Fibroblast of lung (primary cell): ENCODE measurements at places on chromosomes 2 and 18.
A peak's percentile ranks its signal among the peaks of the same experiment; 100 is the strongest.

- no peak overlapping the region for H3K27ac ChIP-seq
- no peak for DNase-seq
- H3K27me3 ChIP-seq, result no peaks in the 10 kb centered on the region
Observed at GRCh38 chr2:232896111-232896510, 26.0 kb downstream of the SNORC start.

GRCh38 chr18:61079714-61080113 is 253.5 kb upstream of the CDH20 start:
- H3K27me3 ChIP-seq, result no peaks in the 10 kb centered on the region
- H3K4me3 ChIP-seq, result no peak overlapping the region
- H3K36me3 ChIP-seq, result no peaks in the 10 kb centered on the region
- no peak overlapping the region for H3K27ac ChIP-seq

- peaks cover 4% of the 10 kb centered on the region for H3K36me3 ChIP-seq
- peaks cover 20% of the 10 kb centered on the region for H3K4me1 ChIP-seq
- H3K4me3 ChIP-seq, result peak within 1 kb of the TSS; percentile 95
- H3K27me3 ChIP-seq, result no peaks in the 10 kb centered on the region
- DNase-seq, result peak; percentile 74
Observed at GRCh38 chr18:57803103-57803969, at the start of gene ATP8B1. Gene ATP8B1, minus strand, starts transcription at chr18:57803315. Its CDS starts 71,508 bp downstream, at chr18:57731807.

GRCh38 chr2:162490052-162490717 is 146.3 kb downstream of the GCA start:
- H3K4me3 ChIP-seq, result no peak overlapping the region
- H3K36me3 ChIP-seq, result no peaks in the 10 kb centered on the region
- no peaks in the 10 kb centered on the region for H3K4me1 ChIP-seq
- no peaks in the 10 kb centered on the region for H3K27me3 ChIP-seq
- DNase-seq, result no peak

DNA sequence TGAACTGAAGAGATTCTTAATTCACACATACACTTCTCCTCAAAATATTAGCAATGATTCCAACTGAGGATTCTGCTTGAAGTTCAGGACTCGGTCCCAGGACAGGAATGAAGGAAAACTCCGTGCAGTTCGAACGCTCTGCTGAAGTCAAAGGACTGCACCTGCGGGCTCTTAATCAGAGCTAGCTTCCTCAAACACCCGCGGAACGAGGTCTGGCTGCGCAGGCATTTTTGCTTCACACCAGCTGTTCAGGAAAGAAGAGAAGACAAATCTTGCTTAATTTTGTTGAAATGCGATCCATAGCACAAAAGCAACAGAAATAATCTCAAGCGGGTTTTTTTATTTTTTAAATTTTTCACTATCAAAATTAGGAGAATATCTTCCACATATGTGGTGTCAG is 175.6 kb downstream of the LAMA1 start:
- no peaks in the 10 kb centered on the region for H3K27me3 ChIP-seq
- no peaks in the 10 kb centered on the region for H3K36me3 ChIP-seq
- no peak overlapping the region for H3K4me3 ChIP-seq
- no peaks in the 10 kb centered on the region for H3K4me1 ChIP-seq
- H3K27ac ChIP-seq, result no peak overlapping the region

GRCh38 chr18:69718912-69719547 is 228.6 kb downstream of the CD226 start:
- no peak overlapping the region for H3K27ac ChIP-seq
- no peaks in the 10 kb centered on the region for H3K36me3 ChIP-seq
- no peak for DNase-seq
- no peak overlapping the region for H3K4me3 ChIP-seq
- no peaks in the 10 kb centered on the region for H3K27me3 ChIP-seq
- no peaks in the 10 kb centered on the region for H3K4me1 ChIP-seq

- H3K4me1 ChIP-seq, result no peaks in the 10 kb centered on the region
- H3K27me3 ChIP-seq, result no peaks in the 10 kb centered on the region
- H3K36me3 ChIP-seq, result no peaks in the 10 kb centered on the region
- no peak overlapping the region for H3K27ac ChIP-seq
- DNase-seq, result no peak
- H3K4me3 ChIP-seq, result no peak overlapping the region
Observed at GRCh38 chr2:132489150-132489549, 72.5 kb downstream of the GPR39 start.

GRCh38 chr2:8433390-8433789 is 248.5 kb upstream of the ID2 start:
- H3K27ac ChIP-seq, result no peak overlapping the region
- no peak for DNase-seq
- no peaks in the 10 kb centered on the region for H3K36me3 ChIP-seq
- no peaks in the 10 kb centered on the region for H3K27me3 ChIP-seq
- no peaks in the 10 kb centered on the region for H3K4me1 ChIP-seq

GRCh38 chr2:173644146-173644545 is 289.5 kb downstream of the CDCA7 start:
- H3K4me3 ChIP-seq, result no peak overlapping the region
- DNase-seq, result peak; percentile 79
- peaks cover 10% of the 10 kb centered on the region for H3K4me1 ChIP-seq
- H3K27ac ChIP-seq, result no peak overlapping the region
- no peaks in the 10 kb centered on the region for H3K27me3 ChIP-seq

- DNase-seq, result peak; percentile 58
- no peak overlapping the region for H3K4me3 ChIP-seq
- no peak overlapping the region for H3K27ac ChIP-seq
- no peaks in the 10 kb centered on the region for H3K36me3 ChIP-seq
- peaks cover 11% of the 10 kb centered on the region for H3K4me1 ChIP-seq
Observed at GRCh38 chr2:68766376-68766845, 31.8 kb downstream of the ARHGAP25 start.

DNA sequence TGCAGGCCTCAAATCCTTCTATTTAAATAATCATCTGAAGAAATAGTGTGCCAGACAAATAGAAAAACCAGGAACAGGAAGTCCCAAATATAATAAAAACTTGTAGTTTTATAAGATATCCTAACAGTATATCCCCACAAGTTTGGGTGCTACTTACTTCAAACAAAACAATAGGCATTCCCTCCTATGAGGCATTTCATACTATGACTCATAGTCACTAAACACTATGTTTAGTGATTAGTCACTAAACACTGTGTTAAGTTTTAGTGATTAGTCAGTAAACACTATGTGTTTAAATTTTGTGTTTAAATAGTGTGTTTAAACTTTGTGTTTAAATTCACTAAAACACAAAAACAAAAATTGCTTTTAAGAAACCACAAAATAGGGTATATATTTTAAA is 407.0 kb upstream of the CDH19 start:
- H3K4me1 ChIP-seq, result no peaks in the 10 kb centered on the region
- no peaks in the 10 kb centered on the region for H3K27me3 ChIP-seq
- peak; percentile 63 for DNase-seq

- H3K36me3 ChIP-seq, result no peaks in the 10 kb centered on the region
- no peak overlapping the region for H3K27ac ChIP-seq
- no peaks in the 10 kb centered on the region for H3K4me1 ChIP-seq
- H3K4me3 ChIP-seq, result no peak overlapping the region
- no peaks in the 10 kb centered on the region for H3K27me3 ChIP-seq
Observed at GRCh38 chr2:224175538-224175937, 136.5 kb upstream of the SERPINE2 start.

DNA sequence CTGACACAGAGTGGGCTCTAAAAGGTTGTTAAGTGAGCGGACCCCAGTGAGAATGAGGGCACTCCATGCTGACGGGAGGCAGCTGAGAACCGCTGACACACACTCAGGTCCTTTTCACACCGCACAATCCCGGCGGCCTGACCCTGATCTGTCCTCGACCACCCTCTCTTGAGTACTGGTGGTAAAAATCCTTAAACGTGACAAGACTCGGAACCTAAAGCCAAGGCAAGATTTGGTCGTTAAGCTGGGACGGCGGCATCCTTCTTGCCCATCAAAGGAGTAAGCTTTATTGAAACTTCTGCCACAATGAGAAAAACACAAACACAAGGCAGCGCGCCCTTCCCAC is 569 bp downstream of the TMX3 start:
- DNase-seq, result peak; percentile 15
- peaks cover 10% of the 10 kb centered on the region for H3K36me3 ChIP-seq
- H3K4me1 ChIP-seq, result peaks cover 2% of the 10 kb centered on the region
- H3K4me3 ChIP-seq, result peak overlapping the region; percentile 87
- no peaks in the 10 kb centered on the region for H3K27me3 ChIP-seq
- peak overlapping the region; percentile 64 for H3K27ac ChIP-seq

GRCh38 chr2:165203689-165204559 is at the start of gene SCN3A:
Gene SCN3A, minus strand, starts transcription at chr2:165204050. Its CDS starts 27,656 bp downstream, at chr2:165176394.
- no peaks in the 10 kb centered on the region for H3K36me3 ChIP-seq
- H3K27me3 ChIP-seq, result no peaks in the 10 kb centered on the region
- no peak within 1 kb of the TSS for H3K4me3 ChIP-seq

GRCh38 chr2:72759755-72760154 is 66.1 kb downstream of the EXOC6B start:
- no peak overlapping the region for H3K4me3 ChIP-seq
- H3K27ac ChIP-seq, result no peak overlapping the region
- H3K36me3 ChIP-seq, result no peaks in the 10 kb centered on the region

DNA sequence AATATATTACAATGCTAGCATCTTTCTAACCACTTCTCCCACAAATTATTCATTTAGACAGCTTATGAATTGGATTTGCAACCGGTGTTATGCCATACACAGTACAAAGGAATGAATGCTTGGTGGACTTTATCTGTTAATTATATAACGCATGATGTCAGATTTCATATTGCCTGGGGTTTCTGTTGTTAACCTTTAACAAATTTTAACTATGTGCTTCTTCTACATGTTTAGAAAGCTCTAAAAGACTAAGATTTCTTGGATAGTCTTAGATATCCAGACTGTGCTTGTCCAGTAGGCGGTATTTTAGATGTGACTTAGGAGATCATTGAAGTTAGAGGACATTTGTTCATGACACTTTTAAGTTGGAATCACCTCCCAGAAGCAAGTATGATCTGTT is 976.3 kb downstream of the TMEM182 start:
- no peaks in the 10 kb centered on the region for H3K36me3 ChIP-seq
- no peaks in the 10 kb centered on the region for H3K27me3 ChIP-seq
- no peaks in the 10 kb centered on the region for H3K4me1 ChIP-seq
- no peak overlapping the region for H3K27ac ChIP-seq
- H3K4me3 ChIP-seq, result no peak overlapping the region

- no peak for DNase-seq
- peaks cover 26% of the 10 kb centered on the region for H3K4me1 ChIP-seq
- H3K4me3 ChIP-seq, result no peak overlapping the region
- H3K36me3 ChIP-seq, result peaks cover 7% of the 10 kb centered on the region
- H3K27ac ChIP-seq, result peak overlapping the region; percentile 58
Observed at GRCh38 chr2:36380624-36381481, 25.3 kb downstream of the CRIM1 start.

- no peak overlapping the region for H3K4me3 ChIP-seq
- H3K4me1 ChIP-seq, result no peaks in the 10 kb centered on the region
- H3K27ac ChIP-seq, result no peak overlapping the region
- H3K36me3 ChIP-seq, result no peaks in the 10 kb centered on the region
- DNase-seq, result no peak
Observed at GRCh38 chr2:187453078-187453641, 5.1 kb upstream of the CALCRL start.

GRCh38 chr2:213995400-213996105 is 415.3 kb upstream of the VWC2L start:
- no peak overlapping the region for H3K4me3 ChIP-seq
- peaks cover 2% of the 10 kb centered on the region for H3K4me1 ChIP-seq
